ENCODE measurements at places on chromosomes 11 and 22.

DNA sequence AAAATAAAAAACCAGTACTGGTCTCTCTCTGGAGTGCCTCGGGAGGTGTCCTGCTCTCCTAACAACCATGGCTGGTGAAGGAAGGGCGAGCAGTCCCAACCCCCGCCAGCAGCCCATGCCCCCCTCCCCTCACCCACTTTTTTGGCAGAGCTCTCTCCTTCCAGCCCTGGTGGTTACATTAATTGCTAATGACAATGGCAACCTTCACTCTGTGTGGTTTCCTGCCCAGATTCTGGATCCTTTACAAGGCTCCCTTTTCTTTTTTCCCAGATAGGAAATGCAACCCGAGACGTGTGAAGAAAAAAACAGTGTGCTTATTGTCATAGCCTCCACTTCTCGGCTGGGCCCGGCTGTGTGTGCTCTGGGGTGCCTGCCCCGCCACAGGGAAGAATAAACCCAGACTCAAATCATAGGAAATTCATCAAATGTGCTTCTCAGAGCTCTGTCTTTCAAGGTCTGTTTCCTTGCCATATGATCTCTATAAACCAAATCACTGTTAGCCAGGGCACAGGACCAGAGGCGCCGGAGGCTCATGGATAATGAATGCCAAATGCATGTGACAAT is 513.0 kb downstream of the SOX6 start:
- DNase-seq = no peak

DNA sequence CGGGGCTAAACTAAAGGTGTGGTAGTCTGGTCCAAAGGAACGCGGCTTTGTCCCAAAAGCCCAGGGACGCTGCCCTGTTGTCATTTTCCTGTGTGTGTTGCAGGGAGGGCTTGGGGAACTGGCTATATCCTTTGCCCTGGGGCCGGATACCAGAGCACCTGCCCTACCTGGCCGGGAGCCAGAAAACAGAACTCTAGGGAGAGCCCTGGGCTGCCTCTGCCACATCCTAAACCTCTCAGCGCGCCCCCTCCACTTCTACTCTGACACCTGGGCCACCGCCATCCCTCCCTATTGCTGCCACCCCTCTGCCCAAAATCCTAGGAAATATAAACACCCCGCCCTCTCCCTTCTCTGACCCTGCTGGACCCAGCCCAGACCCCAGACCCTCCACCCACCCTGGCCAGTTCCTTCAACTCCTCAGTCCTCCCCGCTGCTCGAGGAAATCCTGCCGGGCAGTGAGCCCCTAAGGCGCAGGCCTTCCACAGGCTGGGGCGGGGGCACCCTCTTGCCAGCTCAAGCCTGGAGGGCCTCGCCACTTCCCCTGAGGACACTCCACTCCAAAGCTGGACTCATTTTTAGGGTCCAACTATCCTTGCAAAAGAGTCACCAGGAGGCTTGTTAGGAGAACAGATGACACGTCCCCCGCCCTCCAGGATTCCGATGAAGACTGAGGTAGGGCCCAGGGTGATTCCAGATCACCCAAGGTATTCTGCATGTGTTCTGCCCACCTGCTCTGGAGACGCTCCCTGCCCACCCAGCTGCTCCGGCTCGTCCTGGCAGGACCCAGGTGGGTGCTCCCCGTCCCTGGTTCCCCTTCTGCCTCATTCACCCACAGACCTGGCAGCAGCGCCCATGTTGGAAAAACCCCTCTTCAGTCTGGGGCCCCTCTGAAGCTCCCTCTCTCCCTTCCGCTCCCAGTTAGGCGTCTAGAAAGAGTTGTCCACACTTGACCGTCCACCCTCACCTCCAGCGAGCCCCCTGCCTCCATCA is 12.2 kb downstream of the KCTD17 start:
- DNase-seq = no peak

GRCh38 chr22:32083000-32083399 is 39.9 kb downstream of the SLC5A1 start:
- no peak for DNase-seq

DNA sequence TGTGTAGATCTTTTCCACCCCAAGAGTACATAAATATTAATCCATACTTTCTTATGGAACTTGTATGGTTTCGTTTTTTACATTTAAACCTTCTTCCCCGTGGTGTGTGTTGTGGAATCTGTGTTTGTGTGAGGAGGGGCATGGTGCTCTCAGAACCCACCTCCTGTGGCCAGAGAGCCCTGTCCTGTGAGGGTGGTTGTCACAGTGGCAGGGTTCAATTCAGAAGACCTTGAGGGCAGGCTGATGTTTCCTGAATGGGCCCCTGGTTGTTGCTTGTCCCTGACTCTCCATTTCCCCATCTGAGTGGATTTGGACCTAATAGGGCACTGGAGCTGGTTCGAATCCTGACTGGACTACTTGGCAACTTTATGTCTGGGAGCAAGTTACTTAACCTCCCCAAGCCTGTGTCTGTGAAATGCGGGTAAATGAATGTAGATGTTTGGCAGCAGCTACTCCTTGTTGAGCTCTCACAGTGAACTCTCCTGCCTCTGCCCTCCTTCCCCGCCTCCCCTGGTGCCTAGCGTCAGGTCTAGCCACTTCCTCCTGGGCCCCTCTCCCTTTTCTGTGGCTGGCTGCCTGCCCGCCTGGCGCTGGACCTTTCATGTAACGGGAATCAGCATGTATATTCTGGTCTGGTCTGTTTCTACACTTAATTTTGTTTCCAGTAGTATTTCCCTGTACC is 7.3 kb downstream of the NEAT1 start:
- peak; percentile 64 for DNase-seq

DNA sequence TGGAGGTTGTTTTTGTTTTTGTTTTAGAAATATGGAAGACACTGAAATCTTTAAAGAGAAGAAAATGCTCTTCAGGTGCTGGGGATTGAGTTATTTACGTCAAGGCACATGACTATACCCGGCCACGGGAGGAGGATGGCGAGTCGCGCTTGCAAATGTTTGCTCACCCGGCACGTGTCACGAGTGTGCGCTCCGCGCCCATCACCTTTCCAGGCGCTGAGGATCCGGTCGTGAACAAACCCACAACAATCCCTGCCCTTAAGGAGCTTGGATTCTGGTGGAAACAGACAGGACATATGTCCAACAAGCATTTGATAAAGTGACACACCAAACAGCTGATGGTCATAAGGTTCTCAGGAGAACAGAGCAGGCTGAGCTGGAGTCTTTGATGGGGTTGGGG is 715.5 kb downstream of the BRD1 start:
- no peak for DNase-seq

DNA sequence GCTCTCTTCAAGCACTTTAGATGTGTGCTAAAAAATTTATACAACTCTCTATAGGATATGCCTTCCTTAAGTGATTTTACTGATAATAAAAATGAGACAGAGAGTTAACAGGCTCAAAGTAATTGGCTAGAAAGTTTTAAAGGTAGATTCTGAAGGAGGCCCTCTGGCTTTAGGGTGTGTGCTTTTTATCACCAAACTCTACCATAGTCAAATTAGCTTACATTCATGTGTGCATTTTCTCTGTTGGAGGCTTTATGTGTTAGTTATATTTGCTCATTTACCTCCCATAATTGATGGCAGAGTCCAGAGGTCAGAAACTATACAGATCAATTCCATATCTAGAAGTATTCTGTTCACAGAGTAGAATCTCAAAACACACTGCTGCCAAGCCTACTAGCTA is 317.5 kb downstream of the JRKL start:
- no peak for DNase-seq

- no peak for DNase-seq
These were observed 29.1 kb downstream of the MAP6 start for GRCh38 chr11:75639762-75640181.

- DNase-seq = no peak
These were observed 50.3 kb downstream of the CD6 start for GRCh38 chr11:61021661-61022212.

GRCh38 chr11:120331301-120331996 is 4.8 kb upstream of the ARHGEF12 start:
- DNase-seq = no peak

DNA sequence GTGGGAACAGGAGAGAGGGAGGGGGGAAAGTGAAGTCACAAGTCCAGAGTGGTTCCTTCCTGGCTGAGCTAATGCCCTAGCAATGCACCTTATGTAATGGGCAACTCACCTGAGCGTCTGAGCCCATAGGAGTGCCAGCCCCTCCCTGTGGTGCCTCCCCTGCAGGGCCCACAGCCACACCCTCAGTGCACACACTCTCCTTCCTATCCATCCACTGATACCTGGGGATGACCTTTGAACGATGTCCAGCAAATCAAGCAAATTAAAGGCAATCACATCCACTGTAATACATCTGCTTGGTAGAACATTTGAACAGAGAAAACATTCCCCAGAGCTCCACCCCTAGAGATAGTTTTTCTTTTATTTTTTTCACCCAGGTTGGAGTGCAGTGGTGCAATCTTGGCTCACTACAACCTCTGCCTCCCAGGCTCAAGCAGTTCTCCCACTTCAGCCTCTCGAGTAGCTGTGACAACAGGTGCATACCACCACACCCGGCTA is 19.6 kb upstream of the MICAL2 start:
- DNase-seq = no peak

DNA sequence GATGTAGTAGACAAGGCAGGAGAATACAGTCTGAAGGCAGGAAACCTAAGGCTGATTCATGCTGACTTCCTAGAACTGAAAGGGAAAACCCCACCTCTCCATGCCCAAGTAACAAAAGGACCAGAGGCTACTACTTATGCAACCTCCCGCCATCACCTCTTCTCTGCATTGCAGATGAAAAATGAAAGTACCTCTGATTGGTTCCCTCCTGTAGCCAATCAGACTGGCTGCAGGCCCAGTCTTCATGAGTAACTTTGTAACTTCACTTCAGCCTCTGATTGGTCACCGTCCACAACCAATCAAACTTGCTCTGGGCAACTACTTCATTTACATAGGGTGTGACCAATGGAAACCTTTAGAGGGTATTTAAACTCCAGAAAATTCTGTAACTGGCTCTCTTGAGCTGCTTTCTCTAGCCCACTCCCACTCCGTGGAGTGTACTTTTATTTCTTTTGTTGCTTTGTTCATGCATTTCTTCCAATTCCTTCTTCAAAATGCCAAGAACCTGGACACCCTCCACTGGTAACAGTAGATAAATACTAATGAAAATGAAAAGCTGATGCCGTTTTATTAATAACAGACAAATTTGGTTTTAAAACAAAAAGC is 5.2 kb upstream of the MAP6 start:
- peak; percentile 16 for DNase-seq

DNA sequence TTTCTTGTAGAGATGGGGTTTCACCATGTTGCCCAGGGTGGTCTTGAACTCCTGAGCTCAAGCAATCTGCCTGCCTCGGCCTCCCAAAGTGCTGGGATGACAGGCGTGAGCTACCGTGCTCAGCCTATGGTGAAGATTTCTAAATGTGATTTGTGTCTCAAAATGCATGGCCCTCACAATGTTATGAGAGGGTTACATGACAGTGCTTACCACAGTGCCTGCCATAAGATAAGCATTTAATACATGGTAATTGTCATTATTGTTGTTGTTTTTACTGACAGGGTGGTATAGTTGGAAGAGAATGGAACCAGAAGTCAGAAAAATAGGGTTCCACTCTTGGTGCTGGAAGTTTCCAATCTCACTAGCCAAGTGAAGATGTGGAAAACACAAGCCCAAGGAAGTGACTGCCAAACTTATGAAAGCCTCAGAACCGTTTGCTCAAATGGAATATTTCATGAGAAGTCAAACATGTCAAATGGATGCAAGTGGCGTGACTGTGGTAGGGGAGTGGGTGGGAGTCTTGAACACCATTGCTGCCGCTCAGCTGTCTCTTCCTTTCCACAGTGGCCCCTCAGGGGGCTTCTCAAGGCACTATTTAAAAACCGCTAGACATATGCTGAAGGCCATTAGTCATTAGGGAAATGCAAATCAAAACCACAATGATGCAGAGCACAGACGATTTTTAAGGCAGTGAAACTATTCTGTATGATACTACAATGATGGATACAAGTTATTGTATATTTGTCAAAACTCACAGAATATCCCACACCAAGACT is 29.1 kb upstream of the LMO2 start:
- DNase-seq = no peak

DNA sequence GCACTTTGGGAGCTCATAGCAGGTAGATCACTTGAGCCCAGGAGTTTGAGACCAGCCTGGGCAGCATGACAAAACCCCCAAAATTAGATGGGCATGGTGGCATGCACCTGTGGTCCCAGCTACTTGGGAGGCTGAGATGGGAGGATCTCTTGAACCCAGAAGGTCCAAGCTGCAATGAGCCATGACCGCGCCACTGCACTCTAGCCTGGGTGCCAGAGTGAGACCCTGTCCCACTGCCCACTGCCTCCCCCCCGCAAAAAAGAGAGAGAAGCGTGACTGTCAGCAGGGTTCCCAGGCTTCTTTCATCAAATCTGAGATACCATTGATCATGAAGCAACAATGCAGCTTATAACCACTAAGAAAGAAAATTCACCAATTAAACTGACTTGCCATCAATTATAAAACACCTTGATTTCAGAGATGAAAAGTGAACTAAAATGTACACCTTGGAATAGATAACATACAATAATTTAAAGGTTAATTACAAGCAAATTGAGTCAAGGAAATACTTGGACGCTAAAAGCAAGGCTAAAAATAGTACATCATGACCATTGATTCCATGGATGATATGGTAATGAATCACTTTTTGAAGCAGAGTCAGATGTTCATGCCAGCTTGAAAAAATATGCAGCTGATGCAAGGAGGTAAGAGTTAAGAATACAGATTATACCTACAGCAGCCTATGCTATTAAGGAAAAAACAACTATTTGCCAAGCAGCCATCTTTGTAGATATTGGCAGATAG is 90.8 kb upstream of the ALKBH3 start:
- DNase-seq = no peak

GRCh38 chr11:124874571-124875255 is 9.5 kb downstream of the ROBO3 start:
- no peak for DNase-seq

DNA sequence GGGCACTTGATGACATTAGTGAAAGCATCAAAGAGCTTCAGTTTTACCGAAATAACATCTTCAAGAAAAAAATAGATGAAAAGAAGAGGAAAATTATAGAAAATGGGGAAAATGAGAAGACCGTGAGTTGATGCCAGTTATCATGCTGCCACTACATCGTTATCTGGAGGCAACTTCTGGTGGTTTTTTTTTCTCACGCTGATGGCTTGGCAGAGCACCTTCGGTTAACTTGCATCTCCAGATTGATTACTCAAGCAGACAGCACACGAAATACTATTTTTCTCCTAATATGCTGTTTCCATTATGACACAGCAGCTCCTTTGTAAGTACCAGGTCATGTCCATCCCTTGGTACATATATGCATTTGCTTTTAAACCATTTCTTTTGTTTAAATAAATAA is 10.6 kb downstream of the REXO2 start:
- DNase-seq = no peak

DNA sequence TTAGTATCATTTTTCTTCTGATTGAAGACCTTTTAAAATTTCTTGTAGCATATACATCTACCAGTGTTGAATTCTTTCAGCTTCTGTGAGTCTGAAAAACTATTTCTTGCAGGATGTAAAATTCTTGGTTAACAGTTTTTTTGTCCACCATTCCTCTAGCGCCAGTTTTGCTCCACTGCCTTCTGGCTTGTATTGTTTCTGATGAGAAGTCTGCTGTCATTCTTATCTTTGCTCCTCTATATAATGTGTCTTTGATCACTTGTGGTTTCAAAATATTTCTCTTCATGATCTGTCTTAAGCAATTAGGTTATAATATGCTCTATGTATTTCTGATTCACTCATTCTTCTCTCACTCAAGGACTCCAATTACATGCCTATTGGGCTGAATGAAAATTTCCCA is 152.3 kb downstream of the INSC start:
- no peak for DNase-seq

- DNase-seq = no peak
These were observed 4.4 kb downstream of the BIK start for GRCh38 chr22:43114958-43115357.

All from MM.1S (cell line).